ENCODE measurements at places on chromosomes 2 and 18.

DNA sequence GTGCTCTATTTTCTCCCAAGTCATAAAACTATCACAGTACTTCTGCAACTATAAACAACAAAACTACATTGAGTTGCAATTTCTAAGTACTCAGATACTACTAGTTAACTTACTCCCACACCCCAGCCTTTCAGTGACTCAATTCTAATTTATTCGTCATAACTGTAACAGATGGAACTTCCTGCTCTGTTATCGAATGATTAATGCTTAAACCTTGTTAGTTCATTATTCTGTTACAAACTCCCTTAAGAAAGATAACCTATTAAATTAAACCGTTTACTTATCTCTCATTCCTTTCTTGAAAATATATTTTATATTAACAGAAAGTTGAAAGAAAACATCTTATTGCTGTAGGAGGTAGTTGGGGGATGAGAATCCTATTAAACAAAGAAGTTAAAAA is 17.0 kb downstream of the TNFAIP6 start:
- DNase-seq: peak; percentile 24

GRCh38 chr2:173713904-173714555 is 251.1 kb downstream of the SP3 start:
- no peak for DNase-seq

GRCh38 chr2:172740856-172741255 is 5.2 kb downstream of the RAPGEF4 start:
- DNase-seq: no peak

DNA sequence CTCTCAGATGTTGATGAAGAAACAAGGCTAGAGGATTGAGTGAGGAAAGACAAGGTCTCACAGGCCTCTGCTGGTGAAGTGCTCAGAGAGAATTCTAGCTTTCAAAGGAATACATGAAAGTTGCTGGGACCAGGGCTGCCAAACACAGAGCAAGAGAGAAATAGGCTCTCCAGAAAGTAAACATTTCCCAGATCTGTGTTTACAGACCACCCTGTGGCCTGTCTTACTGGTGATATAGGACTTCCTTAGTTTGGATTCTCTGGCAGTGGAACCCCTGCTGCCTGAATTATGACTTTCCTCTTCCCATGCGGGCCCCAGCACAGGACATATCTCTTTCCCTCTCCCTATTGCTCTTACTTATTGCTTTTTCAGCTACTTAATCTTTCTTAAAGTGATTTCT is 64.5 kb downstream of the TACR1 start:
- no peak for DNase-seq

GRCh38 chr18:78701771-78702396 is 277.7 kb upstream of the SALL3 start:
- no peak for DNase-seq

DNA sequence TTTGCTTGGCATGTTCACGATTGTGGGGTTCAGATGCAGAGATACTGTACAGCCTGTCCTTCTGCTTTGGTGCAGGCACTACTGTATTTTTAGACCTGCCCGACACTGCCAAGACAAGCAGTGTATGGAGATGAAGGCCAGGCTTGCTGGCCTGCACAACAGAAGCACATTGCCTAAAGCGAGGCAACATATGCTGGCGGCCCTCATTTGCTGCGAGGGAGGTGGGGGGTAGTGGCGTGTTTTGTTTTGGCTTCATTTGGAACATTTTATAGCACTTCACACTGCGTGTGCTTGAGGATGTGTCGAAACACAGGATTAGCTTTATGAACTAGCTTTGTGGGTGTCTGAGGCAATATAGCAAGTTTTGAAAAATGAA is 27.0 kb downstream of the TMEM182 start:
- no peak for DNase-seq

DNA sequence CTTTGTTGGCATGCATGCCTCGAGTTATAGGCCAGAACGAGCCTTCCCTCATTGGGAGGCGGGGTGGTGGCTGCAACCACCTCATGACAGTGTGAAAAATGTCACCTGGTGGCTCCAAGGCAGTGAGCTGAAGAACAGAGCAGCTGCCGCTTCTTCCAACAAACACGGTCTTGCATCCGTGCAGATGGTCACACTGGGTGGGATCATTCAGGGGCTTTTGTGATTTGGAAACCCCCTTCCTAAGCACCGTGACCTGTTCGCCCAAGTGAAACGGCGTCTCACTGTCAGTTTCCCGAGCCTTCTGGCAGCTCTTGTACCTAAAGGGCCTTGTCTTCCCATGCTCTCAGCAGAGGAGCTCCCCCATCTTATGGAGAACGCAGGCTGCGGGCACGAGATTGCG is 159.7 kb downstream of the NAPG start:
- no peak for DNase-seq

DNA sequence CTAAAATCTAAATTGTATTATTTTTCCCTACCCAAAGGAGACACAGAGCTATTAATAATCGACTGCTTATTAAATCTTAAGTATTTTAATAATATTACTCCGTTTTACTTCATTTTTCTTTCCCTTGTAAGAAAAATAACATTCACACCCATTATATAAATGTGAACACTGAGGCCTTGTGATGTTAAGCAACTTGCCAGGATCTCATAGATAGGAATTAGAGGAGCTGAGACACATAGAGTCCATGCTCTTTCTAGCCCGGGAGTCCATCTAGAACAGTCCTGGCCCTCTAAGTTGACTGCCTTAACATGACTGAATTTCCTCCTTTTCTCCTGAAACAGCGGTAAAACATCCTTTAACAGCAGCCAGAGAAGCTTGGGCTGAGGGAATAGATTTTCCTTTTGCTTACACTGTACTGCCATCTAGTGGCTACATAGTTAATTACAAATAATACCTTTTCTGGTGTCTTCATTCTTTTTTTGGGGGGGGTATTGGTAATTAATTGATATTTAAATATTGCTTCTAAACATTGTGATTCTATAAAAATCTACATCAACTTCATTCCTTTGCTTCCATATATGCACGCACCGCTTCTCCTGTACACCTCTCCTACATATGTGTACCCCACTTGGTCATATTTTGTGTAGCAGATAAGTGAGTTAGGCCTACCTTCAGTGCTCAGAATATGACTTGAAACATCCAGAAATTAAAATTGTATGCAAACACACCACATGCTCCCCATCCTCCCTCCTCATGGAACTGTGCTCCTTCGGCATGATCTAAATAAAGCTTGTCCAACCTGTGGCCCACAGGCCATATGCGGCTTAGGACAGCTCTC is 125.8 kb upstream of the HNMT start:
- DNase-seq: no peak
